ENCODE measurements at places on chromosomes 2 and 18.
A peak's percentile ranks its signal among the peaks of the same experiment; 100 is the strongest.

DNA sequence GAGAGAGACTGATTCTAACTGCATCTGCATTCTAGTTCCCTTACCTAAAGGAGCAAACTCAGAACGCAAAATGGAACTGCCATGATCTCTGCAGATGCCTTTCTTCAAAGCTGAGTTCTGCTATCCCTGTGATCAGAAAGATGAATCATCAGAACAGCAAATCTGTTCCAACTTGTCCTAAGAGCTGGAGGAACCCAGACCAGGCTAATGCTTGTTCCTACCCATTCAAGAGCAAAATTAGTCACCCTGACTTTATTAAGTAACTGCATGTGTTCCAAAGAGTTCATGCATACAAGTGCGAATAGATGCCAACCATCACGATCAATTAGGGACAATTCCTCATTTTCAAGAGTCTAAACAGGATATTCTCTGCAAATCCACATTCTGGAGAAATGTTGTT lies 46.5 kb downstream of the MBP start:
- DNase-seq = no peak

GRCh38 chr2:20302019-20302418 lies 48.6 kb downstream of the PUM2 start:
- no peak for DNase-seq

DNA sequence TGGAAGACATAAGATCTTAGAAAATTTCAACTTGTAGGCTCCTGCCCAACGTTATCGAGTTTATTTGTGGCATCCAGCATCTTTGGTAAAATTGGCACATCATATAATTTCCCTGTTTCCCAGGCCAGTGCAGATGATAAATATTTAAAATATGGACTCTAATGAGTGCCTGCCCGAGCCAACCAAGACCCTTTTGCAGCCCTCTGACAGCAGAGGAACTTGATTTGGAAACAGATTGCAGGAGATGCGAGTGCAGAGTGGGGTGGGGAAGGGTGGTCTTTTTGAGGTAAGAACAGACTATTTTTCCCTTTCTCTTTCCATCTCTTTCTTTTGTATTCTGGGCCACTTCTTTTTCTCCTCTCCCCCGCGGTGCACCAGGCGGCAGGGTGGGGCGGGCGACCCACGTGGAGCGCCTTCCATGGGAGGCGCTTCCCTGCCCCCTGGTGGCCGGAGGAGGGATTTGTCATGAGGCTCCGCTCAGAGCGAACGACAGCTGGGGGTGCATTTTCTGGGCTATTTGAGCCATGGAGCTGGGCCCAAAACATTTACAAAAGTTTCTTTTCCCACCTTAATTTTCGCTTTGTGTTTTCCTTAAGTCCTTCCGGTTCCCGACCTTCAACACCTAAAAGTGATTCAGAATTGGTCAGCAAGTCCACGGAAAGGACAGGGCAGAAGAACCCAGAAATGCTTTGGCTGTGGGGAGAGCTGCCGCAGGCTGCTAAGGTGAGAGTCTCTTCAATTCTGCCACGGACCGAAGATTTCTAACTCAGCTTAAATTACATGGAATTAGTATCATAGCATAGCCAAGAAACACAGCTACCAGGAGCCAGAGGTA lies 32.7 kb downstream of the LPIN1 start:
- peak; percentile 85 for DNase-seq

DNA sequence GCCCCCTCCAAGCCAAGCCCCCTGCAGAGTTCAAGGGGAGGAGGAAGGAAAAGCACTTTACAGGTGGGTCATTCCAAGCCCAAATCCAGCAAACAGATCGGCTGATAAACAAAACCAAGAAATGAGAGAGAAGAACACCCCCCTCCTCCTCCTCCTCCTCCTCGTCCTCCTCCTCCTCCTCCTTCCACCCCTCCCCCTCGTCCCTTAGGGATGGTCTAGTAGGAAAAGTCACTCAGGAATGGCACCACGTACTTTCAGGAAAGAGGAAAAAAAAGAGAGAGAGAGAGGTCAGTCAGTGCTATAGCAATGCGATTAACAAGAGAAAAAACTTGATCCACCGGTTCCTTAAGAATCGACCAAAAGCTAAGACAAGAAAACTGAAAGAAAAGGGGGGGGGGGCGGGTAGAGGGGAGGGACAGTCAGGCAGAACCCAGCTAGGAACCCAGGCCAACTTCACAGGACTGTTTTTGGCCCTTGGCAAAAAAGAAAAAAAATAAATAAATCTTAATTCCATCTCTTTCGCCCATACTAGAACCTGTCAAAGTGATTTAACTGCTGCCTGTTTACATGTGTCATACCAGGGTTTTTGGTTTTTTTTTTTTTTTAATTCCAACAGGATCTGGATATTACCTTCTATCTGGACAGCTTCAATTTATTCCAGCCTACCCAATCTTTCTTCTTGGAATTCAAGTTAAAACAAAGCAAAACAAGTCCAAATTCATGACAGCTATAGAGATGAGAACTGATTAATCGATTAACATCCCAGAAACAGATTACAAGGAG lies 906 bp downstream of the IKZF2 start:
- peak; percentile 27 for DNase-seq

GRCh38 chr18:50696929-50697328 lies 122.9 kb downstream of the MRO start:
- DNase-seq = no peak

GRCh38 chr2:114040826-114041225 lies 150.9 kb downstream of the ACTR3 start:
- peak; percentile 87 for DNase-seq

GRCh38 chr18:25672490-25672889 lies 320.5 kb upstream of the ZNF521 start:
- DNase-seq = no peak

DNA sequence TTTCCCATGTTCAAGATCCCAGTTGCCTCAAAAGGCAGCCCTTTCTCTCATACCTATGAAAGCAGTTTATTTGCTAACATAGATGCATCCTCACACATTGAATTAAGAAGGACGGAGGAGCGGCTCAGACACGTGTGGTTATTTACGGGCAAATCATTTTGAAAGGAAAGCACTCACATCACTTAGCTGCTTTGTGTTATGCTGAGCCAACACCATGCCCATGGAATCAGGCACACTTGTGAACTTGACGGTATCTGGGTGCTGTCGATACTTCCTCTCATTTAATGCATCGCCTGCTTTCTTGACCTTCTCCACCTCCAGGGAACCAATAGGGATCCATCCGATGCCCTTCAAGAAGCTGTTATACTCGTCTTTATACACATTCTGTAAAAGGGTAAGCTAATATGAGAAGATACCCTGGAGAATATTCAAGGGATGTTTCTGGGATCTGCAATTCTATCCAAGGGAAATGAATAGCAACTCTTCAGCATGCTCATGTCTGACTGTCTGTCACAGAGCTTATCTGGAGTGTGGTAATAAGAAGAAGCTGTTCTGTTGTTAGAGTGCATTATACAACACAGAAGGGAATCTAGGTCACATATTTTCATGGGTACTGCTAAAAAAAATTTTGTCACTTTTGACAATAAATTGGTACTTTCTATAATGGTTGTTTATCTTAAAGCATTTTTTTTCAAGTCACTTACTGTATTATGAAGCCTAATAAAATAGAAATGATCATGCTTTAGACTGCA lies 63.3 kb downstream of the NEB start:
- DNase-seq = no peak

DNA sequence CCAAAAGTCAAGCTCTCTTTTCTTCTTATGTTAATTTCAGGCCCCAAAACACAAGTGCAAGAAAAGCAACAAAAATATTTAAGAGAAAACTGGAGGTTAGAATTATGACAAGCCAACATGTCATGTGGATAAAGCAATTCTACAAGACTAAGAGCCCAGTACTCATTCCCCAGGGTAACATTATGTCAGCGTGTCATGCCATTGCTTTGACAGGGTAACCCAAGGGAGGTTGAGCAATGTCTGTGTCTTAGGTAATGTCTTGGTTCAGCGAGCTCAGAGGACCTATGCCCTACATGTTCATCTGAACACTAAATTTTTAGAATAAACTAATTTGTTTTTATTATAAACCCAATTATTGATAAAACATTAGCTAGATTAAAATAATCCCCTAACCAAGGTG lies 173.2 kb upstream of the ZNF804A start:
- DNase-seq = no peak

DNA sequence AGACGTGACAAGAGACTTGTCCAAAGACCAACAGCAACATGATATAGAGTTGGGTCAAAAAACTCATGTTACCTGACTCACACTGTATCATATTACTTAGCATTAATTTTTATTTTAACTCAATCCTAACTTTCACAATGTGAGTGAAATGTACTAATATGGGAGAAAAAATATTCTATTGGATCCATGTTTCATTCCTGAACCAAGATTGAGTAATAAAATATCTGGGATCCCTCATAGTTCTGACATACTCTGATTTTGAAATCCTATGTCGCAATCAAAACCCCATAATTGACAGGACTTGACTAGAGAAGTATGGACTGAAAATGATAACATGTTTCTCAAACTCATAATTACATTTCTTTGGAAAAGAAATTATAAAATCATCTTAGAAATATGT lies 190.4 kb downstream of the RIT2 start:
- no peak for DNase-seq

GRCh38 chr2:240558236-240558761 lies 511 bp upstream of the ANKMY1 start:
- no peak for DNase-seq

- DNase-seq = no peak
Observed at GRCh38 chr18:63261029-63261428, 58.5 kb downstream of the BCL2 start.

DNA sequence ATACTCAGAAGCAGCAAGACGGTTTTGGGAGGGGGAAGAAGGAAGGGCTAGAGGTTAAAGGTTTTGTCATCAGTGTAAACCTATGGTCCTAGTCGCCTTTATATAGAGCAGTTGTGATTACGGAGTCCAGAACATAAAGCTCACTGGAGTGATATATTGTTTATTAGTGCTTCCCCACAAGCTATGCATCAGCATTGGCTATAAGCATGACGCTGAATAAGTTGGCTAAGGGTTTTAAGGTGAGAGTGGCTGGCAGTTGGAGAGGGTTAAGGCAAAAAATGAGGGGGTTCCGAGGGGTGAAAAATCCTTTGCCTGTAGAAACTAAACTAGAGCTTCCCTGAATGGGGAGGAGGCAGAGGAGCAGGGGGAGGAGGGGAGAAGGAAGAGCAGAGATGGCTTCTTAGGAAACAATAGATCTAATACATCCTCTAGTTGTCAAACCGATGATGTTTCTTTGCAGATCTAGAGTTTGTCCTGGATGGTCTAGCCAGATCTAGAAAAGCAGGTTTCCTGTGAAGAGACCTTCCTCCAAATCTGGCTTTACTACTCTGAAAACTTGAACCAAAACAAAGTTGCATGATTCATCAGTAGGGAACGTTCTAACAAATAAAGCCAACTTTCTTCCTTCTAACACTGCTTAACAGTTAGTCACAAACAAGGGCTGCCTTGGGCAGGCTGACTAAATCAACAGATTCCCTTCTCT lies 2.5 kb downstream of the KLF7 start:
- no peak for DNase-seq

GRCh38 chr2:230849633-230850357 lies 14.9 kb upstream of the ITM2C start:
- DNase-seq = no peak

DNA sequence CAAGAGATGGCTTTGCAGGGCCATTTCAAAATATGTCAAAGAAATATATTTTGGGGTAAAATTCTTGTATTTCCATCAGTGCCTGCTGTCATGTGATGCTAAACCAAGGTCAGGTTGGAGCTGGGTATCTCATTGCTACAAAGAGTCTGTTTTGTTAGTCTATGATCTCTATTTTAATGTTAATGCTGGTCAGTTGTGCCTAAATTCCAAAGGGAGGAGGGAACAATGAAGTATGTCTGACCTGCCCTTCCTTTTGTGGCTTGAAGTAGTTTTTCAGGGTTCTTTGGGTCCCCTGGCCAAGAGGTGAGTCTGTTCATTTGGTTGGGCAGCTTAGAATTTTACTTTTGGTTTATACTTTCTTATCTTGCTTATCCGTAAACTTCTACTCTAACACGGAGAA lies 61.6 kb upstream of the DYNAP start:
- DNase-seq = no peak

DNA sequence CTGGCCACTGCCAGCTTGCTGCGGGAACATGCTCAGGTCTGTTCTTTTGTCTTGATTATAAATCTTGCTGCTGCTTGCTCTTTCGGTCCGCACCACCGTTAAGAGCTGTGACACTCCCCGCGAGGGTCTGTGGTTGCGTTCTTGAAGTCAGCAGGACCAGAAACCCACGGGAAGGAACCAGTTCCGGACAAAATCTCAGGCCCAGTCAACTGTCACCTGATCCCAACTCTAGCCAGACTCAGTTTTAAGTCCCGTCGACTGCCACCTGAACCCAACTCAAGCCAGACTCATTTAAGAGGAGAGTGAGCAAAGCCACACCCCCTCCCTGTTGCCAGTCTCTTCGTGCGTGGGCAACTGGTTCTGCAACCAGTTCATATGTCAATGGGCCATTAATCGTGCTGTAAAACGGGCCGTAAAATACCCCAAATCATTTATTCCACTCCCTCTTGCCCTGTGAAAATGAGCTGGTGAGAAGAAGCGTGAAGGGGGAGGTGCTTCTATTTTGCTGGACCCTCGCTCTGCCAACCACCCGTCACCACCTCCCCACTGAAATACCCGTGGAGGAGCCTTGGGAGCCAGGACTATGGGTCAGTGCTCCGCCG lies 224.3 kb downstream of the NDUFA10 start:
- DNase-seq = no peak

- DNase-seq = no peak
Observed at GRCh38 chr18:33184958-33185357, 255.6 kb downstream of the CCDC178 start.

DNA sequence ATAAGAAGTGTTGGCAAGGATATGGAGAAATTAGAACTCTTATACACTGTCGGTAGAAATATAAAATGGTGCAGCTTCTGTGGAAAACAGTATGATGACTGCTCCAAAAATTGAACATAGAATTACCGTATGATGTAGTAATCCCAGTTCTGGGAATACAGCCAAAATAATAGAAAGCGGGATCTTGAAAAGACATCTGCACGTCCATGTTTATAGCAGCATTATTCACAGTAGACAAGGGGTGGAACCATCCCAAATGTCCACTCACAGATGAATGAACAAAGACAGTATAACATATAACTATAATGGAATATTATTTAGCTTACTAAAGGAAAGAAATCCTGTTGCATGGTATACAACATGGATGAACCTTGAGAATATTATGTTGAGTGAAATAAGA lies 257.7 kb downstream of the TDRD15 start:
- no peak for DNase-seq

- DNase-seq = peak; percentile 40
Observed at GRCh38 chr2:240430595-240430994, 4.9 kb upstream of the GPC1 start.

DNA sequence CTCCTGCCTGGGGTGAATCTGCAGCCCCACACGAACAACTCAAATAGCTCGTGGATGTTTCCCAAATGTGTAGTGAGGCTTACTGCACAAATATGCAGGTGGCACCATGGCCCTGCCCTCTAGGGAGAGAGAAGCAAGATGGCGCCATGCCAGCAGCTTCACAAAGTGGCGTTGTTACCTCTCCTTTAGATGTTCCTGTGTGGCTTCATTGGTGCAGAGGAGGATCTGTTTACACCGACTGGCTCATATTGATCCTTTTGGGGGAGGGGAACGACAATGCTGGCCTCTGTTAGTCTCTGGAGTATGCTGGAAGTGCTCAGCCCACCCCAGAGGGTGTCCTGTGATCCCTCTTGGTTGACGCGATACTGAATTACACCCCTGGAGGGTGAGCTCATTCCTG lies 99.5 kb upstream of the GATA6 start:
- DNase-seq = no peak

- DNase-seq = no peak
Observed at GRCh38 chr2:23691106-23691470, 235.8 kb downstream of the ATAD2B start.

- no peak for DNase-seq
Observed at GRCh38 chr18:65754121-65754520, 3.3 kb downstream of the CDH7 start.

Data from posterior cingulate gyrus (tissue), 11 donors.